Pancreas (tissue), 10 donors: ENCODE measurements at places on chromosomes 4 and X. TPM values are rescaled to one million over a fixed set of nuclear protein-coding genes. Genes with fewer than 3 reads are reported as not detected.

DNA sequence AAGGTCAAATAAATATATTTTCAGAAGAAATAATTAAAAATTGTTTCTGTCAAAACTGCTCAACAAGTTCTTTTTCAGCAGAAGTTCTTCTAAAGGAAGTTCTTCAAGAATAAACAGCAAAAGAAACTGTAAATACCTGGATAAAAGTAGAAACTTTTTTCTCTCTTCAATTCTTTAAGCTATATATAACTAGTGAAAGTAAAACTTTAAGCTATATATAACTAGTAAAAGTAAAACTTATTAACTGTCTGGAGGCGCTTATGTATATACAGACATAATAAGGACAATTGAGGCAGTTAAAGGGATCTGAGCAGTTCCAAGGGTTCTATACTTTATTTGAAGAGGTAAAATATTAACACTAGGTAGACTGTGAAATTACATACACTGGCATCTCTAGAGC lies 126.9 kb downstream of the LRBA start:
- no peak for DNase-seq

GRCh38 chr4:19945979-19946380 lies 305.7 kb upstream of the SLIT2 start:
- DNase-seq, result no peak

DNA sequence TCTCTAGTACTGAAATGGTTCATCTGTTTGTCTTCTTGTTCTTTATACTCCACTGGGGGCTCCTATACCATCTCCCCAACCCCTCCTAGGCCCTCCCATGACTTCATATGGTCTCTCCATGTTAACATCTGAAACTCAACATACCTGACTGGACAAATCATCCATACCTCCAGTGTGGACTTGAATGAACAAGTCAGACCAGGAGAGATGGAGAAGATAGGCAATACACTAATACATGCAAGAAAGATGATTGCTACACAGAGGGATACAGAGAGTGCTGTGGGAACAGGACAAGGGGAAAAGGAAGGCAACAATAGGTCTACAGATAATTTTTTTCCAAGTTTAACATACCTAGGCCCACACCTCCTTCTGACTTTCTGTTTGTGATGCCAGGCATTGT lies 175.1 kb downstream of the FHIP1A start:
- no peak for DNase-seq

DNA sequence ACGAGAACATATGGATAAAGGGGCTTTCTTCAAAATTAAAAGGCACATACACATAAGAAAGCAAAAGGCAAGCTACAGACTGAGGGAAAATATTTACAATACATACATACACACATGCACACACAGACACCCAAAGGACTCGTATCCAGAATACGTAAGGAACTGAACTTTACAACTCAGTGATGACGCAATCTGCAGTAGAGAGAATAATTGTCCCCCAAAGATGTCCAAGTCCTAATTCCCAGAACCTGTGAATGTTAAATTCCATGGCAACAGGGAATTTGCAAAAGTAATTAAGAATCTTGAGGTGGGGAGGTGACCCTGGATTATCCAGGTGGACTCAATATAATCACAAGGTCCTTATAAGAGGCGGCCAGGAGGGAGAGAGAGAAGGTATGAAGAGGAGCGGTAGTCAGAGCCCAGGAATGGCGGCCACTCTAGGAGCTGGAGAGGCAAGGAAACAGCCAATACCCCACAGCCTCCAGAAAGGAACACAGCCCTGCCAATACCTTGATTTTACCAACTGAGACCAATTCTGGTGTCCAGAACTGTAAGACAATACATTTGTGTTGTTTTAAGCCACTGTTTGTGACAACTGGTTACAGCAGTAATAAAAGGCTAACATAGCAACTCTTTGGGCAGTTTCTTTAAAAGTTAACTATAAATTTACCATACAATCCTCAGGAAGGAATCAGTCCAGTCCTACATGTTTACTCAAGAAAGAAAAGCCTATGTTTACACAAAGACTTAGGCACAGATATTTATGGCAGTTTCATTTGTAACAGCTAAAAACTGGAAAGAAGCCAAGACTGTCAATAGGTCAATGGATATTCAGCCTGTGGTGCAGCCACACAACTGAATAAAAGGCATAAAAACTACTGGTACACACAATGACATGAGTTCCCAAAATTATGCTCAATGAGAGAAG lies 27.3 kb upstream of the STS start:
- no peak for DNase-seq

- no peak for DNase-seq
Observed at GRCh38 chr4:37138789-37139188, 105.8 kb upstream of the NWD2 start.

GRCh38 chr4:123599920-123600810 lies 203.6 kb downstream of the SPRY1 start:
- DNase-seq, result peak; percentile 71

GRCh38 chr4:122687531-122688061 lies 44.9 kb upstream of the BBS12 start:
- DNase-seq, result no peak

NOX1 gene
- total RNA-seq, result not detected

UNC5C gene
- total RNA-seq, result 0.64 TPM

MAP7D2 gene
- total RNA-seq, result 0.24 TPM

SULT1E1 gene
- total RNA-seq, result not detected
